ENCODE measurements at places on chromosomes 1 and 21. TPM values are rescaled to one million over a fixed set of nuclear protein-coding genes. Genes with fewer than 3 reads are reported as not detected.

NBPF6 gene
- not detected for total RNA-seq

C1QTNF12 gene
- total RNA-seq, result 3.9 TPM

NPHS2 gene
- total RNA-seq, result not detected

WNT9A gene
- 4.1 TPM for total RNA-seq

DNA sequence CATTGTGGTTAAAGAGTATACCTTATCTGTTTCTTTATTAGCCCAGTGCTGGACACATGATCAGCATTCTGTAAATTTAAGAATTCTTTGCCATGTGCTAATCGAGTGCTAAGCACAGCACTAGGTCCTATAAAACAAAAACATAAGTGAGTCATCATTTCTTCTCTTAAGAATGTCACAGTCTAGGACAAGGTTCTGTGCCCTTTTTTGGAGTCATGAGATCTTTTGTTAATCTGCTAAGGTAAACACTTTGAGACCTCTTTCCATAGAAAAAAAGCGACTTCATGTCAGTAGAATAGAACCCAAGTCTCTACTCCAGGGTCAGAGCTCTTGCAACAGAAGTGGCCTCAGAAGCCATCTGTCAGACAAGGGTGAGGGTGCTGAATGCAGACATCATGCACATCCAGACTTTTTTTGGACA, 70.0 kb upstream of the NFIA start:
- no peak for DNase-seq

- no peak for DNase-seq
These were observed 87.1 kb downstream of the CD58 start for GRCh38 chr1:116483481-116484309.
